ENCODE measurements at places on chromosomes 5 and 9.

DNA sequence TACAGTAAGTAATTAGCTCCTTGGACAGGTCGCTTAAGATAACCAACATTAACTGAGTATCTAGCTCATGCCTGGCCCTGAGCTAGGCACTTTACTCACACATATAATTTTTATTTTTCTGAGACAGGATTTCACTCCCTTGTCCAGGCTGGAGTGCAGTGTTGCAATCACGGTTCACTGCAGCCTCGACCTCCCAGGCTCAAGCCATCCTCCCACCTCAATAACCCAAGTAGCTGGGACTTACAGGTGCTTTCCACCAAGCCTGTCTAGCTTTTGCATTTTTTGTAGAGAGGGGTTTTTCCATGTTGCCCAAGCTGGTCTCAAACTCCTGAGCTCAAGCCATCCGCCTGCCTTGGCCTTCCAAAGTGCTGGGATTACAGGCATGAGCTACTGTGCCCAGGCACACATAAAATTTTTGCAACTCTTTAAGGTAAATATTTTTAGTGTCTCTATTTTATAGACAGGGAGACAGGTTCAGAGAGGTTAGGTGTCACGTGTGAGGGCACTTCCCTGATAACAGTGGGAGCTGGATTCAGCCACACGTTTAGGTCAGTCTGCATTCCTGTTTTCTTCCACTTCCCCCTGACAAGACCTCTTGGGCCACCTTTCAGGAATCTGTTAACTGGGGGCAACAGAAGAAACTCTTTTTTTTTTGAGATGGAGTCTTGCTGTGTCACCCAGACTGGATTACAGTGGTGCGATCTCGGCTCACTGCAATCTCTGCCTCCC, 18.2 kb downstream of the HBEGF start:
- DNase-seq, result no peak

DNA sequence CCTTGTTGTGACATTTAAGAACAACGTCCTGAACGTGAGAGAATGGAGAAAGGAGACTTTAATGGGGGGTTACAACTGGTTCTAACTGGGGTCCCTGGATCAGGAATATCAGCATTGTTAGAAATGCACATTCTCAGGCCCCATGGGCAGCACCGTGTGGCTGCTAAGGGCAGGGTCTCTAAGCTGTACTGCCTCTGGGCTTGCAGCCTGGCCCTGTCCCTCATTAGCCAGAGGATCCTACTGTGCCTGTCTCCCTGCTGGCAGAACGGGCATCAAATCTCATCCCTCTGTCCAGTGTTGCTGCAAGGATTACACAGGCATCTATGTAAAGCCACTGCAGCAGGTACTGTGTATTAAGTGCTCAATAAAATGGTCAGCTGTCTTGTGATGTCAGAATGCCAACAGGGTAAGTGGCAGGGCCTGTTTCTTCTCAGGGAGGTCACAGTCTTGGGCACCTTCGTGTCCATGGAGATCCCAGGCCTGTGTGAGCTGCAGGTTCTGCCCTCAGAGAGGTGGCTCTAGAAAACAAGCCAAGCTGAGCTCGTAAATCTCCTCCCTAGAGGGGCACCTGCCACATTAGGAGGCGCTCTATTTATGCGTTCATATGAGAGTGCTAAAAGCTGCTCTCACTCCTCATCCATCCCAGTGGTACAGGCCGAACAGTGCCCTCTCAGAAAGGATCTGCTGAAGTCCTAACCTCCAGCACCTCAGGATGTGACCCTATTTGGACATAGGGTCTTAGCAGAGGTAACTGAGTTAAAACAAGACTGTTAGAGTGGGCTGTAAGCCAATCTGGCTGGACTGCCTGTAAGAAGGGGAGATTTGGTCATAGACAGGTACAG, 210.5 kb downstream of the GADD45G start:
- no peak for DNase-seq

- no peak for DNase-seq
Measured at GRCh38 chr5:142888469-142889085, 118.4 kb downstream of the ARHGAP26 start.

DNA sequence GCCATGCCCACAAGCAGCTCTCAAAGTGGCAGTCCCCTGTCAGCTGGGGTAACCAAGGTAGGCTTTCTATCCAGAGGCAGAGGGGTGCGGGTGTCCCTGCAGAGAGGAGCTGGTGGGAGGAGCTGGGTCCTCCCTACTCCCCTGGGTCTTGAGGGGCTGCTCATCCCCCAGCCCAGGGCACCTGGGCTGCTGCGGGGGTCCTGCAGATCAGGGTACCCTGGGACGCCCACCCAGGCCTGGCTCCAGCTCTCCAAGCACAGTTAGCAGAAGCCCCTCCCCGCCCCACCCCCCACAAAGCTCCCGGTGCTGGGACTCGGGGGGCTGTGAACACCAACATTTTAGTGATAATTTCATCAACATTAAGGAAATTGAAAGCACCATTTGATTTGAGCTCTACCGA, 29.8 kb downstream of the VAV2 start:
- no peak for DNase-seq

DNA sequence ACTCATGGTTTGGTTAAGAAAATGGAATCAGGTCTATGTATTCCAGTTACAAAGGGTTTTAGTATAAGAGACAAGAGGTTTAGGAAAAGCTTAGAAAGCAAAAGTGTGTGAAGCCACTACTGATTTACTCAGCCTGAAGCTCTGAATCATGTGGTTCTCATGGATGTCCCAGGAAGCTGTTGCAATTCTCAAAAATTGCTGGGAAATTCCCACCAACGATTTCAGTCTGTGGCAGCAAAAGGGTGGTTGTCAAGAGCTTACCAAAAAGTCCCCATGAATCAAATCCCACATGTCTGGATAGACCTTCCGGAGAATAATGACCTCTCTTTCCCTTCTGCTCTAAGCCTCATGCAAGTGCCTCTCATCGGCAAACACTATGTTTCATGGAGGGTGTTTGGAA, 929.9 kb downstream of the TLE4 start:
- DNase-seq, result no peak

DNA sequence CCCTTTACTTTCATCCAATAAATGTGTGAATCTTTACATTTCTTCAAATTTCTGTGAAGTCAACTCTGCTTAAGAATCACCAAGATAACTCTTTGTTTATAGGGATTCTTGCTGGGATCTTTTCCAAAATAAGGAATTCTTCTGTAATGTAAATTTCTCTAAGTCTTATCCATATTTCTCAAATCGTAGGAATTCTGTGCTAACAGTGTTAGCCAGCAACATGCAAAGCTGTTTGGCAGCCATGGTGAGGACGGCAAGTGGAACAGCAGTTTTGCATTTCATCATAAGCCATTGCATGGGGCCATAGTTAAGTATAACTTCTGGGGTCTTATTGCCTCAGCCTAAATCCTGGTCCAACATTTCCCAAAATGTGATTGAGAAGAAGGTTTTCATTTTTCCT, 310.5 kb upstream of the PRR16 start:
- DNase-seq, result no peak

DNA sequence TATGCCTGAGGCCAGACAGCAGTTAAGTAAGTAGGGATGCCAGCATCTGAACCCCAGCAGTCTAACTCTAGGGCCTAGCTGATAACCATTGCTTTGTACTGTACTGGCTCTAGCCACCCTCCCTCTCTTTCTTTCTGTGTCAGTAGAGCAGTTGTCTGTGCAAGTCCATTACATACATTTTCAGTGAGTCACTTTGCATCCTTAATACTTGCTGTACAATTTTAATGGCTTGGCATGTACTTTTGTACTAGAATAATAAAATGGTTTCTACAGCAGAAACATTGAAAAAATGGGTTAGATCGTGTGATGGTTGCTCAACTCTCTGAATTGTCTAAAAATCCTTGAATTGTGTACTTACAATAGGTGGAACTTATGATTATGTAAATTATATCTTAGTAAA, 1.5 kb upstream of the TTC39B start:
- DNase-seq, result no peak

DNA sequence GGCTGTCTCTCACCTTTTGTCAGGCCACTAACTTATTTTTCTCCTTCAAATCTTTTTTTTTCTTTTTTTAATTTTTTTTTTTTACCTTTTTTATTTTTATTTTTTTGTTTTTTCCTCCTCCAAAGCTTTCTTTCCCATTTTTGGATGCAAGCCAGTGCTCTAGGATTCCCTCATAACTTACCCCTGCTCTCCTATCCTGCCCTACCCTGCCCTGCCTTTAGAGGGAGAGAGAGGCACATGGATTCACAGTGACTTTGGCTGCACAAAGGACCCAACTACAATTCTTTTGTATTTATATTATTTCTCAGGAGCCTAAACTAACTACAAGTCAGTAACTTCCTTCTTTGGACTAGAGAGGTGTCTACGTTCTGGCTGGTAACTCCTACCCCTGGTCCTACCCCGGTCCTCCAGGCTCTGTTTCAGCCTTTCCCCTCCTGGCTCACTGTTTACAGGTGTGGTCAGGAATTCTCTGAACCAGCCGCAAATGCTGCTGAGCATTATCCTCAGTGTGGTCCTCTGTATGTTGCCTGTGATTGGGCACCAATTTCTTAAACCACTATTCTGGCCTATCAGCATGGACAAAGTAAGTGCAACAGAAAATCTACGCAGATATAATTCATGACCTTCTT, 8.4 kb upstream of the RUSC2 start:
- DNase-seq, result no peak

DNA sequence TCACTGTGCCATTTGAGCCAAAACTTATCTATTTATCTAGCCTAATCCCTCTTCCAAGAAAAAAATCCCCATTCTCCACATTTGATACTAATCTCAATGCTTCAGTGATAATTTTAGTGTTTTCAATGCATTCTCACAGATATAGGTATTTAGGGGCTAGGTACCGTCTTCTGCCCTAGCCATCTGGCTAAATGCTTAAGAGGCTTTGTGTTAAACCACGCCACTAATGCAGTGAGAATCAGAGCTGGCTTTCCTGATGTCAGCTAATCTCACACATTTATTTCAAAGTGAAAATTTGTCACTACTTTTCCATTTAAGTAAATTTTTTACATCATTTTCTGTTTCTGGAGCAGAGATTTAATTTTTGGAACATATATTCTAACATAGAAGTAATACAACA, 479.7 kb downstream of the MAN2A1 start:
- no peak for DNase-seq

- no peak for DNase-seq
Measured at GRCh38 chr5:24472518-24472917, 172.3 kb downstream of the CDH10 start.

- no peak for DNase-seq
Measured at GRCh38 chr9:38347271-38347671, 45.2 kb upstream of the ALDH1B1 start.

DNA sequence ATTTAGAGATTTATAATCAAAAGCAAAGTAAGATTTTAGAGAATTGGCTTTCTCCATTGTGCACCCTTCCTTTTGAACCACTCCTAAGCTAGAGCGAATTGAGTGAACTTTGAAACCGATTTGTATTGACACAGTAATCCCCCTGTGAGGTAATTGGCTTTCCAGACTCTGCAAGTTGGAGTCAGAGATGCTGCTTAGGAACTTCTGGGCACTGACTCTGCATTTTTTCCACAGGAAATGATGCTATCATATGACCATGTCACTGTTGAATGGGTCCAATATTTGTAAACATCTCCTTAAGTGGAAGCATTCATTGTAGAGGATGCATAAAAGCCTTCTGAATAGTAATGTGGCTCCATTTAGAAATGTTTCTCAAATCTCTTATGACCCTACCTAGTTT, 394.4 kb upstream of the ZNF608 start:
- no peak for DNase-seq
